CD4-positive, alpha-beta T cell treated with Interleukin-17A for 4 hours (primary cell): ENCODE measurements at places on chromosomes 11 and 22.
A peak's percentile ranks its signal among the peaks of the same experiment; 100 is the strongest.

DNA sequence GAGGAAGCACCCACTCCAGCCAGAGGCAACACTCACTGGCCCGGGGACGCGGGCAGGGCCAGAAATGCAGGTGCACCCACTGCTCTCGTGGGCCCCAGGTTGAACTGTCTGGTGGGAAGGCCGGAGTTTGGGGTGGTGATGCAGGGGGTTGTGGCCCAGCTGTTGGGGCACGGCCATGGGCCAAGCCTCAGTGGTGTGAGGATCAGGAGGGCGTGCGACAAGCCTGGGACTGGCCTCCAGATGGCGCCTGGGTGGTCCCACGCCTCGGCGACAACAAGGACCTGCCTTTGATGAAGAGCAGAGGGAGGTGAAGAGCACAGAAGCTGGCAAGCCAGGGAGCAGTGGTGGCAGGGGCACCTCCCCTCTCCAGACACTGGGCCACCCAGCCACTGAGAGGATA is 240.8 kb downstream of the BRD1 start:
- no peak for DNase-seq

DNA sequence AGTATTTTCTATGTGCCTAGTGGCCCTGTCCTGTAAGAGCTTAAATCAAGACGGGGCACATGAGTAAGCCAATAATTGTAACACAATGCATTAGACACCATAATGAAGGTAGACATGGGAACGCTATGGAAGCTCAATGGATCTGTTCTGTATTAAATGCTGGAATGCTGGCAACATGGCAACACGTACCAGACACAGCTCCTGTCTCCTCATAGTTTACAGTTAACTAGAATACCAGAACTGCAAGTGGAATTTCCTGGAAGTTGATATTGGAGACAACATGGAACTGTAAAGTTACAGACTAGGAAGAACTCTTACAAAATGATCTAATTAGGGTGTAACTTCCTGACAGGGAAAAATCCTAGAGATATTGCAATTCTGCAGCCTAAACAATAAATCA is 12.4 kb downstream of the P4HA3 start:
- no peak for DNase-seq

DNA sequence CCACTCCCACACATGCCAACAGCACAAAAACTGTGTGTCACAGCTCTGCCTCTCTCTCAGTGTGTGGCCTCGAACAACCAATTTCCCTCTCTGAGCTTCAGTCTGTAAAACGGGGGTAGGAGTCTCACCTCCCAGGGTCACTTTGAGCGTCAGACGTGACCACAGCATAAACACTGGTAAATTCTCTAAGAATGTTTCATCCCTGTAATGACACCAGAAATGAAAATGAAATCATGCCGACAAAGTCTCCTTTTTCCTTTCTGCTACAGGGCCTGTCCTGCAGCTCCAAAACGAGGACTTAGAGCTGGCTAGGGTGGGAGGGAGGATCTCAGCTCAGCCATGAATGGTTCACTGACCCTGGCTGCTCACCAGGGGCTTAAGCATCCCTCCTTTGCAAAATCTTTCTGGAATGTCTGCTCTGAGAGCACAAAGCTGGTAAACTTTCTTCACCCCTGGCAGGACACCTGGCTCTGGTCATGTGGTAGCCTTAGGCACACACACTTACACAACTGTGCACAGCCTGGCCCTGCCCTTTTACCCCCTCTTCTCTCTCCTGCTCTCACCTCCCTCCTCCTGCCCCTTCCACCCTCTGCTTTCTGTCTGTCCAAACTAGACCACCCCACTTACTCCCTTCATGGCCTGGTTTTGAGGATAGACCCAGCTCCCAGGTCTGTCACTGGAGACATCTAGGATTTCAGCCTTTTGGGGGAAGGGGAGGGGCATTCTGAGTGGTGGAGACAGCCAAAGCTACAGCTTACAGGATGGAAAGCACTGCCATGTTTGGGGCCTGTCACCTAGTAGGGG is 12.3 kb upstream of the TSKU start:
- no peak for DNase-seq

DNA sequence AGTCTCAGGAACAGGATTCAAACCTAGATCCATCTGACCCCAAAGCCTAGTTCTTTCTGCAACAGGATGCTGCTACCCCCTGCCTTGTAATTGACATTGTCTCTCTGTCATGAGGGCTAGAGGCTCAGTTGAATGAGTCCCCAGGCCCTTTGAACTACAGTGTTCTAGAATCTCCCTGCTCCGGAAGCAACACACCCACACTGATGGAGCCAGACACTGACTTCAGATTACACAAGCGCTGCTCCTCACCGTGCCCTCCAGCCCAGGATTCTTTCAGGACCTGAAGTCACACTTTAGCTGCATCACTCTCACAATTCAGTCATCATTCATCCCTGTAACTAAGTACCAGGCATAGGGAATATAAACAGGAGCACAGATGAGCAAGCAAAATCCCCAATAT is 69.6 kb downstream of the RAB30 start:
- DNase-seq, result peak; percentile 47

- peak; percentile 48 for DNase-seq
These were observed 22.2 kb downstream of the PTPRJ start for GRCh38 chr11:48002561-48002960.

GRCh38 chr22:18104566-18104965 is 6.0 kb upstream of the TUBA8 start:
- DNase-seq, result no peak

GRCh38 chr11:57459164-57460021 is 935 bp upstream of the RTN4RL2 start:
- DNase-seq, result peak; percentile 66

GRCh38 chr11:17259519-17259918 is 17.0 kb upstream of the NUCB2 start:
- DNase-seq, result no peak
